Left lung (tissue), 14 donors: ENCODE measurements at places on chromosomes 2 and 18. TPM values are rescaled to one million over a fixed set of nuclear protein-coding genes. Genes with fewer than 3 reads are reported as not detected.

TRIM43 gene
- not detected for polyA plus RNA-seq

DNA sequence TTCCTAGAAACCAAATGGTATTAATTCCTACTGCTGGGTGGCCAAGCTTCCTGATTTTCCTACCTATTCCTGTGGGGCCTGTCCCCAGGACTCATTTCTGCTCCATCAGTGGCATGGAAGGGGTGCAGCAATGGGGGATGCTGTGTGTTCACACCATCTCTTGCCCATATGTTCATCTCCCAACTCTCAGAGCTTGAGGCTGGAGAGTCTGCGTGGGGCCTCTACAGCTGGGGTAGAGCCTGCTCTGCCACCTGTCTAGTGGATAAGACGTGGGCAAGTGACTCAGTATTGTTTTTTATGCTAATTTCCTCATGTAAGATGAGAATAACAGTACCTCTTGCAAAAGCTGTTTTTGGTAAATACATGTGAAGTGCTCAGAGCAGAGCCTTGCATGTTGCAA lies 149.8 kb downstream of the ACTR3 start:
- H3K4me1 ChIP-seq: no peaks in the 10 kb centered on the region
- no peak overlapping the region for H3K27ac ChIP-seq
- H3K36me3 ChIP-seq: no peaks in the 10 kb centered on the region

- H3K4me3 ChIP-seq: no peak overlapping the region
- H3K36me3 ChIP-seq: no peaks in the 10 kb centered on the region
- DNase-seq: no peak
Observed at GRCh38 chr2:217382794-217383193, 522.9 kb upstream of the TNP1 start.

- no peaks in the 10 kb centered on the region for H3K4me1 ChIP-seq
- no peak overlapping the region for H3K27ac ChIP-seq
- no peak for DNase-seq
- no peaks in the 10 kb centered on the region for H3K36me3 ChIP-seq
Observed at GRCh38 chr2:9941196-9941995, 10.1 kb upstream of the GRHL1 start.

MPP4 gene
- polyA plus RNA-seq: 0.18 TPM

DNA sequence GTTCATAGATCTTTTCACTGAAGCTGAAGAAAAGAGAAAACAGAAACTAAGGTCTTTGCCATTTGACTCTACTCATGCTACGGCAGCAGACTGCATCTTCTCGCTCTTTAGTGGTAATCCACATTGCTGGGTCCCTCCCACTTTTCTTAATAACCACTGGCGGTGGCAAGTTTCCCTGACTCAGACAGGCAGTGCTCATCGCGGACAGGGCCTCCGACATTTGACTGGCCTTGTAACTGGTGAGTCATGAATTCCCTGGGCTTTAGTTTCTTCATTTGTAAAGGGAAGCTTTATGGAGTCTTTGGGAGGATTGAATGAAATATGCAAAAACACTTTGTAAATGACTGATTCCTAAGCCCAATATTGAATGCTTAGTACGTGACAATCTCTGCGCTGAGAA lies 238.2 kb upstream of the RBBP8 start:
- no peak for DNase-seq
- no peak overlapping the region for H3K4me3 ChIP-seq
- H3K36me3 ChIP-seq: no peaks in the 10 kb centered on the region
- H3K27ac ChIP-seq: peak overlapping the region; percentile 67
